ENCODE measurements at places on chromosomes 1 and 21. TPM values are rescaled to one million over a fixed set of nuclear protein-coding genes. Genes with fewer than 3 reads are reported as not detected.

PRAMEF20 gene
- polyA plus RNA-seq = not detected

MIXL1 gene
- polyA plus RNA-seq = 1.1 TPM

- no peak for DNase-seq
Observed at GRCh38 chr1:233163696-233164095, 131.8 kb downstream of the PCNX2 start.

DNA sequence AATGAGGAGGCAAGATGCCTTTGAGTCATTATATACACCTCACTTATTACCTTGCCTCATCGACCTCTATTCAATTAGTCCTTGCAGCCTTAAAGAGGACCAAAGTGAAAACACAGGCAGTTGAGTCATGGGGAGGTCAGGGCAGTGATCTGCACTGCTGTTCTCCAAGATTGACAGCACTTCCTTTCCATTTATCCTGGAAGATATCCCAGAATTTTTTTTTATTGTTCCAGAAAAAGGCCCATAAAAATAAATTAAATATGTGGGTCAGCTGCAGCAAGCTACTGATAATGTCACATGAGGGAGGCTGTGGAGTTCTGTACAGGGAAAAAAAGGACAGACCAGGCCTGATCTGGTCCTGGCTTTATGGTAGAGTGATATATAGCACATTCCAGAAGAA is 33.2 kb upstream of the CDC42BPA start:
- DNase-seq = no peak

Measured in right lung (tissue), 10 donors.